Left hindlimb (tissue), 1 donor: ENCODE measurements at places on chromosomes 3 and 15.

DNA sequence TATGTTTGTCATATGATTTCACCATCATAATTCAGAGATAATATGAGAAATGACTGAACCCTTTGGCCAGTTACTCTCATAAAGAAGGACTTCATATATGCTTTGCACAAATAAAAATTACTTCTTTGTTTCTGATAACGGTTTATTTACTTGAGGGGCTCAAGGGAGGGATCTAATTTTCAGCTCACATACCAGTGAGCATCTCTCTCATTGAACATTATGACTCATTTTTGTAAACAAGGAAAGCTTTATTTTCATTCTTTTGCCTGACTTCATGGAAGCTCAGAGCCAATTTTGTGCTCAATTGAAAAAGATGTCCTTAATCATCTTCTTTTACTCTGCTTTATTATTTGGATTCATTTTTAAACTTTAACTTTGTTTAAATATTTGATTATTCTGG is 5.8 kb downstream of the NLGN1 start:
- no peak for DNase-seq

DNA sequence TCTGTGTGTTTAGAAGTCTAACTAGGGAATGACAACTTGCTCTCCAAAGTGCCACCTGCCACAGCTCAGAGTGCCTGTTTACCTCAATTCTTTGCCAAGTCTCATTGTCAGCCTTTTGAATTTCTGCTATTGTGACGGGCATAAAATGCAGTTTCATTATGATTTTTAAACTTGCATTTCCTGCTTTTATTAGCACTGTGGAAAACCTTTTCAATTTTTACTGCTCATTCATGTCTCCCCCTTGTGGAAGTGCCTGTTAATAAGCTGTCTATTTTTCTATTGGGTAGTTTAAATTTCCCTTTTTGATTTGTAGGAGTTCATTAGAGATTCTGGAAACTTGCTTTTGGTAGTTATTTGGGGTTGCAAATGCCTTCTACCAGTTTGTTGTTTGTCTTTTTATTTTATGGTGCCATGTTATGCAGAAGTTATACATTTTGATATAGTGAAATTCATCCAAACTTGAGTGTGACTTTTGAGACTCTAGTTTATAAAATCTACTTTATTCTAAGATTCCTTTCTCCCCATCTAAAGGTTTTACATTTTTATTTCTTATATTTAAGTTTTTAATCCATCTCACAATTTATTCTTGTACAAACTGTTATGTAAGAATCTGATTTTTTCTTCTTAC is 53.9 kb upstream of the FRMD4B start:
- DNase-seq, result no peak

DNA sequence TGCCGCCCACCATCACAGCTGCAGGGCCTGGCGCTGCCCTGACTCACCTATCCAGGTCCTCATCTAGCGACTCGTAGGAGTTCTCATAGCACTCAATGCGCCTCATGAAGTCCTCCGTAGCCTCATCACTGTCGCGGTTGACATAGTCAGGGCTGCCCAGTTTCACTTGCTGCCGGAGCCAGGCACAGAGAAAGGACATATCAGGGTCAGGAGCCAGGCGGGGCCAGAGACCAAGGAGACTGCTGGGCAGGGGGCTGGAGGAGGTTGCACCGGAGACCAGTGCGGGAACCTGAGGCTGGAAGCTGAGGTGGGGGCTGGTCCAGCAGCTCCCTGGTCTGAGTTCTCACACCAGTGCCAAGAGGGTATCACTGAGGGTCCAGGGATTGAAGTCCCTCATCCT is 18.2 kb downstream of the PFKFB4 start:
- no peak for DNase-seq

DNA sequence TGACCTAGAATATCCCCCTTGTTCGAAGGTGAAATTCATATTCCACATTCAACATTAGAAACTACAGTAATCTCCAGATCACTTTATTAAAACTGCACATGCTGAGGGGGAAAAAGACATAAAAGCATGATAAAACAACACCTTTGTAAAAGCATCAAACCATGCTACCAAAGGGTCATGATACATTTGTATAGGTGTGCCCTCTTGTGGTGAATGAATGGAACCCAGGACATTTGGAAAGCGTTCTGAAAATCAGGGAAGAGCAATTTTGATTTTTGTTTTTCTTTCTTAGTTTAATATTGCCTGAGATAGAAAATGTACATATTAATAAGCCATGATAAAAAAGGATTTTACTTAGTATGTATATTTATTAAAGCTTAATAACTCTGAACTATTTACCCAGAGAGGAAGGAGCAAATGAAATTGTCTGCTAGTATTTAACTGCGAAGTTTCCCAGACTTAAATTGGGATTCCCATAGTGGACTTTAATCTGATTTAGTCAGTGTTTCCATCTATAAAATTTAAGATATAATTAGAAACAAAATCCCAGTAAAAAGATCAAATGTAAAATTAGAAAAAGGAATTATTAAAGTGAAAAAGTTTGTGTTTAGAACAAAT is 105.8 kb upstream of the ARL6 start:
- DNase-seq, result no peak

DNA sequence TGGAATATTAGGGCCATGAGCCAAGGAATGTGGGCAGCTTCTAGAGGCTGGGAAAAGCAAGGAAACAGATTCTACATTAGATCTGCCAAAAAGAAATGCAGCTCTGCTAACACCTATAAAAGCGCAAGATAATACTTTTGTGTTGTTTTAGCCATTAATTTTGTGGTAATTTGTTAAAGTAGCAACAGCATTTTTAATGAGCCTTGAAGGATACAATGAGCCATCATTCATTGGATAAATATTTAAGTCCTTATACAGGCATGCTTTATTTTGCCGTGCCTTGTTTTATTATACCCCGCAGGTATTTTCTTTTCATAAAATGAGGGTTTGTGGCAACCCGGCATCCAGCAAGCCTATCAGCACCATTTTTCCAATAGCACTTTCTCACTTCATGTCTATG is 15.0 kb downstream of the ARL14 start:
- DNase-seq, result no peak

GRCh38 chr3:123712077-123712860 is 127.4 kb upstream of the HACD2 start:
- DNase-seq, result no peak

- DNase-seq, result no peak
These were observed 34.7 kb downstream of the HCN4 start for GRCh38 chr15:73334086-73334485.

- no peak for DNase-seq
These were observed 10.1 kb downstream of the BCL2L10 start for GRCh38 chr15:52102463-52102862.

DNA sequence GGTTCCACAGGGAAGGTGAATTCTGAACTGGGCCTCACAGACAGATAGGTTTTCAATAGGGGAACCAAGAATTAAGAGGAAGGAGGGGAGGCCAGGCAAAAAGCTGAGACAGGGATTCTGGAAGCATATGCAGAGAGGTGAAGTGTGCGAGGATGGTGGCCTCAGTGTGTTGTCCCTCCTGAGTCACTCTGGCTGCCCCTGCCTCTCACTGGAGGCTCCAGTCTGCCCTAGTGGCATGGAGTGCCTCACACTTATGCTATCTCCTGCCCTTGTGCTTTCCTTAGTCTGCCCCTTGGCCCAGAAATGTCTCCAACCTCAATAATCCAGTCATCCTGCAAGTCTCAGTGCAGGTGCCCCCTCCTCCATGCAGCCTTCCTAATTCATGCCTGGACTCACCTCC is 32.2 kb upstream of the RBP1 start:
- no peak for DNase-seq

- no peak for DNase-seq
These were observed 64.0 kb upstream of the EPHA3 start for GRCh38 chr3:89043406-89043932.

GRCh38 chr3:16707260-16707659 is 102.0 kb upstream of the DAZL start:
- DNase-seq, result no peak

DNA sequence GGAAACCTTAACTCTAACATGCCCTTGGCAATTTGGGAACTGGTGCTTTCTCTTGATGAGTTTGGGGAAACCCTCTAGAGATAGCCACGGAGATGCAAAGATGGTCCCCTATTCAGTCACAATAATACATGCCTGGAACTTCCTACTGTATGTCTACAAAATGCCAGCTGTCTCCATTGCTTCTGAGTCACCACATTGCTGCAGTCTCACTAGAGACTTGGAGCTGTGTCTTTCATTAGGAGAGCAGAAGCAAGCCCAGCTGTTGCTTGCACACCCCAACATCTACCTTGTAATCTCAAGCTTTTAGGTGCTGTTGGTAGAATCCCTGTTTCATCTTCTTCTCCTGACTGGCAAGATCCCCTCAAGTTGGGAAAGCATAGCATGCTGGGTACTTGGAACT is 261.0 kb downstream of the ADAMTSL3 start:
- DNase-seq, result no peak
